Common myeloid progenitor, CD34-positive (primary cell): ENCODE measurements at places on chromosomes 4 and X.

GRCh38 chr4:10074767-10075105, 41.9 kb downstream of the WDR1 start:
- H3K36me3 ChIP-seq: peaks cover 70% of the 10 kb centered on the region
- peak; percentile 41 for DNase-seq
- H3K27ac ChIP-seq: no peak overlapping the region
- no peak overlapping the region for H3K4me3 ChIP-seq
- H3K27me3 ChIP-seq: no peaks in the 10 kb centered on the region

DNA sequence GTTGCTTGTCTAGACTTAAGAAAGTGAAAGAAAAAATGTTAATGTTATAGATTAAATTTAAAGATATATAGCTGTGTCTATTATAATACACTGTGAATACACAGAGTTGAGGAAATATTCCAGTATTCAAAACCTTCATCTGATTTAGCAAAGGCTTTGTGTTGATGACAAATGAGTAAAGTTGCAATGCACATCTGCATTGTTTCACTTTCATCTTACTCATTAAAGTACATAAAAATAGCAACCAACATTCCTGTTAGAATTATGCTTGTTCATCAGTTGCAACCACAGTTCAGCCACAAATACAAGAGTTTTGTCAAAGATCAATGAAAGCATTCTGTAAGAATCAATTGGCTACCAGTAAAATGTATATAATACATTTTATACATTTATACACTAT, 346.4 kb upstream of the SLC7A11 start:
- no peaks in the 10 kb centered on the region for H3K36me3 ChIP-seq
- no peak for DNase-seq
- H3K27me3 ChIP-seq: no peaks in the 10 kb centered on the region
- no peaks in the 10 kb centered on the region for H3K4me1 ChIP-seq

GRCh38 chr4:30726090-30726675, 6.0 kb downstream of the PCDH7 start:
- DNase-seq: no peak
- H3K36me3 ChIP-seq: no peaks in the 10 kb centered on the region
- peaks cover 15% of the 10 kb centered on the region for H3K4me1 ChIP-seq

DNA sequence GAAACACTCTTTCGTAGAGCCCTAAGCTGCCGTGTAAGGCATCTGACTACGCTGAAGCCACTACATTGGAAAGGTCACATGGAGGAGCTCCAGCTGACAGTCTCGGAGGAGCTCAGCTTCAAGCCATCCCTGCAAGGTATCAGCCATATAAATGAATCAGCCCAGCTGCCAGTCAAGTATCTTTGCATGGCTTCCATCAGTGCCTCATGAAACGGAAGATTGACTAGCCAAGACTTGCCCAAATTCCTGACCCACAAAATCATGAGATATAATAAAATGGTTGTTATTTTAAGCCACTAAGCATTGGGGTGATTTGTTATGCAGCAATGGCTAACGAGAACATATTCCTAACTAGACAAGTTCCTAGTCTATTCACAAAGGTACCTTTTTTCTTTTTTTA, 104.1 kb upstream of the SCOC start:
- no peaks in the 10 kb centered on the region for H3K27me3 ChIP-seq
- H3K27ac ChIP-seq: no peak overlapping the region
- DNase-seq: no peak
- no peaks in the 10 kb centered on the region for H3K36me3 ChIP-seq
- peaks cover 1% of the 10 kb centered on the region for H3K4me1 ChIP-seq

DNA sequence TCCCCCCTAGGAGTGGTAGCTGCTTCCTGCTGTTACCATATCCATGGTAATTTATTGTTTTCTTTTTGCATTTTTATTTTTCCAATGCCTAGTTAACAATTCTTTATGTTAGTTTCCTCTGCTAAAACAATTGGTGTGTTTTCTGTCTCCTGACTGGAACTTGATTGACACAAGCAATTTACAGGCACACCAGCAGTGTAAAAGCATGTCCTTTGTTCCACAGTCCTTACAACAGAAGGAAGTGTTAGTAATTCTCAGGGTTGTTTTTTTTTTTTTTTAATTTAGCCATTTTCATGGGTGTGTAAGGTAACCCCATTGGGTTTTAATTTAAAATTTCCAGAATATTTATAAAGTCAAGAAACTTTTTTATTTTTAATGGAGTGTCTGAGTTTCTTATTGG, 25.0 kb upstream of the TMLHE start:
- DNase-seq: no peak
- H3K36me3 ChIP-seq: no peaks in the 10 kb centered on the region
- H3K27ac ChIP-seq: no peak overlapping the region
- H3K4me1 ChIP-seq: no peaks in the 10 kb centered on the region
- no peak overlapping the region for H3K4me3 ChIP-seq

DNA sequence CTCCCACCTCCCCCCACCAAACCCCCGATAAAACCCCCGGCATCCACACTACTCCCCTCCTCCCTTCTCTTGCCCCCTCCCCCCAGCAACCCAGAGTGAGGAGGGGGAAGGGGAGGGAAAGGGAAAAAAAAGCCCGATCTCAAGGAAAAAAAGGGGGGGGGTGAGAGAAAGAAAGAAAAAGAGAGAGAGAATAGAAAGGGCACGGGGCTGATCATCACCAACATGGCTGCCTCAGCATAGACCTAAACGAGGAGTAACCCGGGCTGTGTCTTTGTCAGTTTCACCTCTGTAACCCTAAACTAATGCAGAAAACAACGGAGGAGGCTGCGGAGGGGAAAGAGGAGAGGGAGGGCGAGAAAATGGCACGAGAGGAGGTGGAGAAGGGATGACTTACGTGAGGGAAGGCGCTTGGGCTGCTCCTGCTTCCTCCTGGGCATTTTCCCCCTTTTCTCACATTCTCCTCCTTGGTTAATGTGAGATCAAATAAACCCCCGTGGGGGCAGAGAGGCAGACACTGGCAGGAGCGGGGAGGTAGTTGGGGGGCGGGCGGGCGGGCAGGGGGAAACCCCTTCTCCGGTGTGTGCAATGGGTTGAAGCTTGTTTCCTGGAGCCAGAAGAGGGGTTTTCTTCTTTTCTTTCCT, 532 bp downstream of the ZNF827 start:
- peak overlapping the region; percentile 78 for H3K4me3 ChIP-seq
- no peaks in the 10 kb centered on the region for H3K27me3 ChIP-seq
- DNase-seq: peak; percentile 76
- H3K36me3 ChIP-seq: no peaks in the 10 kb centered on the region
- peak overlapping the region; percentile 84 for H3K27ac ChIP-seq

GRCh38 chrX:17596546-17597205, 140.6 kb upstream of the SCML1 start:
- no peak for DNase-seq
- no peak overlapping the region for H3K27ac ChIP-seq
- no peak overlapping the region for H3K4me3 ChIP-seq
- H3K27me3 ChIP-seq: peaks cover 10% of the 10 kb centered on the region
- H3K4me1 ChIP-seq: no peaks in the 10 kb centered on the region

DNA sequence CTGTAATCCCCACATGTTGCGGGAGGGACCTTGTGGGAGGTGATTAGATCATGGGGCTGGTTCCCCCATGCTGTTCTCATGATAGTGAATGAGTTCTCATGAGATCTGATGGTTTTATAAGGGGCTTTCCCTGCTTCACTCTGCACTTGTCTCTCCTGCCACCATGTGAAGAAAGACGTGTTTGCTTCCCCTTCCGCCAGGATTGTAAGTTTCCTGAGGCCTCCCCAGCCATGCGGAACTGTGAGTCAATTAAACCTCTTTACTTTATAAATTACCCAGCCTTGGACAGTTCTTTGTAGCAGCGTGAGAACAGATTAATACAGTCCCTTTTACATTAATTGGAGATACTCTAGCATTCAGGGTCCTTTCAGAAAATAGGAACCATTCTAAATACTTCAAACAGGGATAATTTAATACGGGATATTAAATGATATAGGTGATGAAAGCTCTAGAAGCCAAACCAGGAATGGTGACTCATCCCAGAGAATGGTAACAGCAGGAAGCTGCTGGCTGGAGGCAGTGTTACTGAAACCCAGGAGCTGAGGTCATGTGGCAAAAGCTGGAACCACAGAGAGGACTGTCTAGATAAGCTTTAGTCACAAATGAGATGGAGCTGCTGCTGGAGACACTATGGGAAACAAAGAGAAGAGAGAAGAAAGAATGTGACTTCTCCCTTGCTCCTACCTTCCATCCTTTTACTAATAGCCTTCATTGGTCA, 57.3 kb downstream of the GSTCD start:
- no peaks in the 10 kb centered on the region for H3K4me1 ChIP-seq
- H3K27me3 ChIP-seq: no peaks in the 10 kb centered on the region
- H3K27ac ChIP-seq: no peak overlapping the region
- H3K36me3 ChIP-seq: peaks cover 2% of the 10 kb centered on the region
- no peak for DNase-seq

DNA sequence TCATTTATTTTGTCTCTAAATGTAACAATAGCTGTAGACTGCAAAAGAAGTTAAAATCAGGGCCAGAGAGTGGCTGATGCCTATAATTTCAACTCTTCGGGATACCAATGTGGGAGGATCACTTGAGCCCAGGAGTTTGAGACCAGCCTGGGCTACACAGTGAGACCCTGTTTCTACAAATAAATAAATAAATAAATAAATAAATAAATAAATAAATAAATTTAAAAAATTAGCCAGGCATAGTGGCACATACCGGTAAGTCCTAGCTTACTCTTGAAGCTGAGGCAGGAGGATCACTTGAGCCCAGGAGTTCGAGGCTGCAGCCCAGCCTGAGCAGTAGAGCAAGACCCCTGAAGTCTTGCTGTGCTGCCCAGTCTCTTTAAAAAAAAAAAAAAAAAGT, 79.1 kb downstream of the WWC2 start:
- H3K27ac ChIP-seq: no peak overlapping the region
- no peaks in the 10 kb centered on the region for H3K36me3 ChIP-seq
- no peaks in the 10 kb centered on the region for H3K27me3 ChIP-seq
- no peak for DNase-seq

DNA sequence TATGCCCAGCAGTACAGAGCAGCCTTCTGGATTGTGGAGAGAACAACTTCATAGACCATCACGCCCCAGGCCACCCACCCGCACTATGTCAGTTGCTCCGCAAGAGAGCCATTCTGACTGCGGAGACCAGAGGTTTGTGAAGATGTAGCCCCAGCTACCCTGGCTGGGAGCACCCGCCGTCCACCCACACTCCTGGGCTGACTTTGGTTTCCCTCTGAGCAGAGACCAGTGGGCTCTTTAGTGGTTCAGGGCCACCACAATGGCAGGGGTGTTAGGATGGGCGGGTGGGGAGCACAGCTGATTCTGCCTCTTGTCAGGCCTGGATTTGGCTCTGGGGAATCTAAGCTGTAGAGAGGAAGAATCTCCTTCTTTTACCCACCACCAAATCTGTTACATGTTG, 313.4 kb downstream of the LDB2 start:
- H3K36me3 ChIP-seq: no peaks in the 10 kb centered on the region
- no peaks in the 10 kb centered on the region for H3K27me3 ChIP-seq
- no peak overlapping the region for H3K4me3 ChIP-seq
- DNase-seq: no peak
- H3K27ac ChIP-seq: no peak overlapping the region
- no peaks in the 10 kb centered on the region for H3K4me1 ChIP-seq

DNA sequence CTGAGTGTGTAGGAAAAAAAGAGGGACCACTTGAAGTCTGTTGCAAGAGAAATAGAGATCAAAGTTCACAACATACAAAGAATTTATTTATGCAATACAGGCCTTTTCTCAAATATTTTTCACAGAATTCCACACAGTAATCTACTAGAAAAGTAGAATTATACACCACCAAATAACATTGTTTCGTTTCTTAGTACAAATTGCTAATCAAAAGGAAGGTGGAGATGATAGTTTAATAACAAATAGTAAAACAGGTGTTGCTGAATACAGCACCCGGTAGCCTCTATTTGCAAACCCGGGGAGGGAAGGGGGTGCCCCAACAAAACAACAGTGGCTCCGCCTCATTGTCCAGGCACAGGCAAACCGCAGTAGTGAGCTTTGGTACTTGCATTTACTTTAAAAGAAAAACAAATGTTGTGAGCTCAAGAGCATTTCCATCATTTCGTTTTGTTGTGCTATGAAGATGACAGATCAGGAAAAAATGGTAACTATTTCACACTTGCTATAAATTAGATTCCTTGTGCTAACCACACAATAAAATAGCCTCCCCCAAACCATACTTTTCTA, 186.4 kb downstream of the DCLK2 start:
- DNase-seq: no peak
- H3K4me3 ChIP-seq: no peak overlapping the region
- H3K27me3 ChIP-seq: no peaks in the 10 kb centered on the region
- H3K36me3 ChIP-seq: peaks cover 8% of the 10 kb centered on the region
- no peaks in the 10 kb centered on the region for H3K4me1 ChIP-seq

DNA sequence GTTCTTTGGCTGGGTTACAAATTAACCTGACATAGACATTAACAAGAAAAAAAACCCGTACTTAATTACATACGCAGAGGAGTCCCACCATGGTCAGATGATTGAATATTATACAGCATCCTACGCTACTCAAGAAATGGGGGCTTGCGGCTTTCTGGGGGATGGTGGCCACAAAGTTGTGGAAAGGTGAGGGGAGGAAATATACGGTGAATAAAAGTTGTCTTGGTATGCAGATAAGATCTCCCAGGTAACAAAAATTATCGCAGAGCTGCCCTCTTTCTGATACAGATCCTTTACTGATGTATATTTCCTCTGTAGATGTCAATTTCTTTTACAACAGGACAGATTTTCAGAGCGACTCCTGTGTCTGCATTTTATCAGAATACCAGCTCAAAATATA, 890 bp downstream of the DCAF16 start:
- H3K4me3 ChIP-seq: peak overlapping the region; percentile 94
- no peaks in the 10 kb centered on the region for H3K27me3 ChIP-seq

- H3K4me1 ChIP-seq: peaks cover 8% of the 10 kb centered on the region
- peak overlapping the region; percentile 25 for H3K4me3 ChIP-seq
- H3K36me3 ChIP-seq: peaks cover 8% of the 10 kb centered on the region
- H3K27ac ChIP-seq: peak overlapping the region; percentile 93
- DNase-seq: peak; percentile 90
Measured at GRCh38 chrX:1481636-1482529, 29.2 kb upstream of the ASMTL start.

DNA sequence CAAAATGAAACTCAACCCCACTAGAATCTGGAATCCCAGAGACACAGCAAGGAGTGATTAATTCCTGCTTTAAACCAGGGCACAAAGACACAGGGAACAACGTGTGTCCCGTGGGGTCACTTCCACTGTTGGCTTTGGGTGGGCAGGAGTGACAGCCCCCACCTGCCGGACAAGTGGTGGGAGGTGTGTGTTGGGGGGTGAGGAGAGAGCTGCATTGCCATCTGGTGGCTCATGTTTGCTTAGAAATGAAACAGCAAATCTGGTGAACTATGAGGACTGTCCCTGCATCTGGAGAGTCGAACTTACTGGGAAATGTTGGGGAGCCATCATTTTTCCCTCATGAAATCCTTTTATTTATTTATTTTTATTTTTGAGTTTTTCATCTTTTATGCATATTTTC, 75.9 kb upstream of the AFAP1 start:
- H3K27ac ChIP-seq: no peak overlapping the region
- H3K4me3 ChIP-seq: no peak overlapping the region
- peaks cover 5% of the 10 kb centered on the region for H3K27me3 ChIP-seq

GRCh38 chr4:153553819-153554170, 87.6 kb downstream of the TMEM131L start:
- no peaks in the 10 kb centered on the region for H3K27me3 ChIP-seq
- H3K36me3 ChIP-seq: peaks cover 8% of the 10 kb centered on the region
- no peak overlapping the region for H3K4me3 ChIP-seq
- no peak for DNase-seq
- H3K27ac ChIP-seq: no peak overlapping the region

GRCh38 chrX:2703991-2704369, 12.9 kb downstream of the CD99 start:
- no peak for DNase-seq
- H3K4me1 ChIP-seq: peaks cover 85% of the 10 kb centered on the region
- H3K27ac ChIP-seq: peak overlapping the region; percentile 70
- H3K4me3 ChIP-seq: no peak overlapping the region
